Renal pelvis (tissue), 12 donors: ENCODE measurements at places on chromosomes 4 and X. TPM values are rescaled to one million over a fixed set of nuclear protein-coding genes. Genes with fewer than 3 reads are reported as not detected.

GRCh38 chr4:15234856-15235126, 193.0 kb upstream of the C1QTNF7 start:
- peak; percentile 79 for DNase-seq

- no peak for DNase-seq
Measured at GRCh38 chr4:65825116-65825753, 154.9 kb upstream of the EPHA5 start.

GRCh38 chr4:3203971-3204431, 45.0 kb upstream of the MSANTD1 start:
- DNase-seq, result no peak

DNA sequence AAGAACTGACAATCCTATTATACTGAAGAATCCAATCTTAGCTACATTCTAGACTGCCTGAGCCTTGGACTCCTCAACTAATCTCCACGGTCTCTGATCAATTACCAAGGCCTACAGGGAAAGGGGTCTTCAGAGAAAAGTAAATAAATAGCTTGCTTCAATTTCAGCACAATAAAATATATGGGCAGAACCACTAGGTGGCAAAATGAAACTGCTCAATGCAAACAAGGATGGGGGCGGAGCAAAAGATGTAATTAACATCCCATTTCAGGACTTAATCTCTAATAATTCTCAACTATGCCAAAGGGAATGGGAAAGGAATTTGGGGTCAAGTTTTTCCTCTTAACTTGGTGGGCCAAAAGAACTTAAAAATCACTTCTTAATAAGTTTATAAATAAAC, 78.4 kb upstream of the MAP3K15 start:
- peak; percentile 37 for DNase-seq

- no peak for DNase-seq
Measured at GRCh38 chrX:625137-625691, 5.4 kb upstream of the SHOX start.

DNA sequence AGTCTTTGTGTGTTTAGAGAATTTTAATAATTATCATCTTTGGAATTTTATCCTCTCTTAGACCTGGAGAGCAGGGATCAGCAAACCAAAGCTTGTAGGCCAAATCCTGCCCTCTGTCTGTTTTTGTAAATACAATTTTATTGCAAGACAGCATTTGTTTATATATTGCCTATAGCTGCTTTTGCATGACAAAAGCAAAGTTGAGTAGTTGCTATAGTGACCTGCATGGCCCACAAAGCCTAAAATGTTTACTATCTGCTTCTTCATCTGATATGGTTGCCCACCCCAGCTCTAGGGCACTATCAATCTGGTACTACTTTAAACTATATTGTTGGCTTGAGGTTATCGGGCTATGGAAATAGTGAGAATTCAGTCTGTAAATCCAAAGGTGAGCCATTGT, 80.3 kb downstream of the GPAT3 start:
- DNase-seq, result no peak

- DNase-seq, result no peak
Measured at GRCh38 chr4:176767183-176767582, 25.5 kb downstream of the VEGFC start.

GRCh38 chr4:163624727-163625126, 130.2 kb downstream of the TMA16 start:
- DNase-seq, result no peak

GRCh38 chr4:137471895-137472294, 60.4 kb downstream of the PCDH18 start:
- no peak for DNase-seq

DNA sequence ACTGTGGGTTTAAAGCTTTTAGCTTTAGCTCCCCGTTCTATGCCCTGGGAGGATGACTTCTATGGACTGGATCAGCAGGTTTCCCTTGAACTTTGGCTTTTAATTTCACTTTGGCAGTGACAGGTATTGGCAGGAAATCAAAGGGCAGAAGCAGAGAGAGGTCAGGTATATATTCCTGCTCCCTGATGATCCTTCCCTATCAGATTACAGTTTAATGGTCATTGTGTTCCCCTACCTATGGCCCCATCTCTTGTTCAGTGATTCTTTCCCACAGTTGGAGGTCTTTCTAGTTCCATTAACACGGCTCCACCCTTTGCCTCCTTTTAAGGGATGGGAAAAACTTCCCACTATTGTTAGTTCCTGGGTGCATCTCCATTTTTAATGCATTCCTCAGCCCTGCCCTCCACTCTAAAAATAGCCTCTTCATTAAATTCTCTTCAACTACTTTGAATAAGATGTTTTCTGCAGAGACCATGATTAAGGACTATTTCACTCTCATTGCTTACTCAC, 107.8 kb upstream of the TMEM47 start:
- DNase-seq, result no peak

DNA sequence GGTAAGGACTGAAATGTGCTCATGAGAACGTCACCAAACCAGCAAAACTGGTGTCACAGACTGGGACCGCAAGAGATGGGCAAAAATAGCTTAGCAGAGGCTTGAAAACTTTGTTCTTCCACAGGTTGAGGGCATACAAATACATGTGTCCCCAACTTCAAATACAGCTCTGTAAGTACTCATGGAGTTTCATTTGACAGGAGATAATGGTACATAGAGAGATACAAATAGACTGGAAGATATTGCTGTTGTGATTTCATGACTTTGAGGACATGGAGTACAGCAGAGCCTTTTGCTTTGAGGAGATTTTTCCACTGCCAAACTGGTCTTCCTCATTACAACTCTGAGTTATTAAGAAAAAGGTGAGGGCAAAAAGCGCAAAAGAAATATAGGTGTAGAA, 70.7 kb downstream of the STX18 start:
- DNase-seq, result no peak

The CTPS2 gene
- polyA plus RNA-seq, result 34.0 TPM

The TMEM164 gene
- polyA plus RNA-seq, result 38.9 TPM

The HSFX1 gene
- 1.8 TPM for polyA plus RNA-seq

The ZNF157 gene
- polyA plus RNA-seq, result 1.5 TPM

The GYPA gene
- 4.8 TPM for polyA plus RNA-seq

The CEP44 gene
- 24.7 TPM for polyA plus RNA-seq
